NCI-H774 (cell line): ENCODE measurements at places on chromosomes 3 and 15.

GRCh38 chr3:129343643-129344360 lies 65.1 kb downstream of the HMCES start:
- DNase-seq = no peak

DNA sequence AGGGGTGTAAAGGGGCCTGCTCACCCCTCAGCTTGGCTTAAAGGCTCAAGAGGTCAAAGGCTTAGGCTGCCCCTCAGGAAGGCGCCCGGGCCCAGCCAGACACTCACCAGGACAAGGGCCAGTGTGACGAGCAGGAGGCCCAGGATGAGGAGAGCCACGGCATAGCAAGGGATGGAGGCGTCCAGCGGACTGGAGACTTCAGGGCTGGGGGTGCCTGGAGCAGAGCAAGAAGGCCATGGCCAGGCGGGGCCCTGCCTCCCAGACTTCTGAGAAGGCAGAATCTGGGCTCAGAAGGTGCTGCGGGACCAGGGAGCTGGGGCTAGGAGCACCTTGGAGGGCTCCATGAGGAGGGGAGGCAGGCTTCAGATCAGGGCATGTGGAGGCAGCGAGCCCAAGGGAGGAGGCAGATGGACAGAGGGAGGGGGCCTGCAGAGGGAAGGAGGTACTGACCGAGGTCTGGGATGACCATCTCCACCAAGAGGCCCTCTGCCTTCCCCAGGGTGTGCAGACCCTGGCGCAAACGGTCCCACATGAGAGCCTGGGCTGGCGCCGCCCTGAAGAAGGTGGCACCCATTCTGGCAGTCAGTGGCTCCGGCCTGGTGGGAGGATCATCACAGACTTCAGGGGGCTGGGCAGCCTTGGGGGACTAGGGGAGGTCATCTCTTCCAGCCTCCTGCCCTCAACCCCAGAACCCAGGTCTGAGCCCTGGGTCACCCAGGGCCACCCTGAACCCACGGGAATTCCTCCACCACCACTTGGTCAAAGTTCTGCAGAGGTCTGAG lies 24.5 kb downstream of the C15orf39 start:
- DNase-seq = no peak

DNA sequence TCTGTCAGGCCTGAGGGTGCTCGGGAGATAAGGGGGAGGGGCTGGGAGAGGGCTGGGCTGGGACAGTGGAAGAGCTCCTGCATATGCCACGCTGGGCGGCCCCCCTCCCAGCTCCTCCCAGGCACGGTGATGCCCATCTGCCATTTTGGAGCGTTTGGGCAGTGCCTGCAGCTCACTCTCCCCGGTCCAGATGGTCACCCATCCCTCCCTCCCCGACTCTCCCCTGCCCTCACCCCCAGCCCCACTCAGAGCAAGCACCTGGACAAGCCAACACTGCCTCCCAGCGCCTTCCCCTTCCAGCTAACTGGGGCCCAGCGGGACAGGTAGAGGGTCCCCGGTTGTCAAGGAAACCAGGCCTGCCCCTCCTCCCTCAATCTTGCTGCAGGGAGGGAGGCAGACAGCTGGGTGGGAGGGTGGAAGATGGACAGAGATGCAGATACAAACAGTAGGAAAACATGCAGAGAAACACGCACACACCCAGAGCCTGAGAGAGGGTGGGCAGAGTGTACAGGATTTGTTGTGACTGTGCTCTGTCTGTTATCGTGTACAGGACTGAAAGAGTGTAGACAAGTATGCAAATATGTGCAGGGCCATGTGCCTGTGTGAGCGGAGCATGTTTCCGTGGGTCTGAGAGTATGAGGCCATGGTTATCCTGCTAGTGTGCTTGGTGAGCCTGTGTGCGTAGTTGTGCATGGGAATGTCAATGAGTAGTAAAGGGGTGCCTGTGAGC lies 17.5 kb upstream of the CORO2B start:
- DNase-seq = no peak

GRCh38 chr3:9552252-9552999 lies 1.2 kb downstream of the LHFPL4 start:
- DNase-seq = no peak
